ENCODE measurements at places on chromosomes 5 and 9. TPM values are rescaled to one million over a fixed set of nuclear protein-coding genes. Genes with fewer than 3 reads are reported as not detected.
A peak's percentile ranks its signal among the peaks of the same experiment; 100 is the strongest.

DNA sequence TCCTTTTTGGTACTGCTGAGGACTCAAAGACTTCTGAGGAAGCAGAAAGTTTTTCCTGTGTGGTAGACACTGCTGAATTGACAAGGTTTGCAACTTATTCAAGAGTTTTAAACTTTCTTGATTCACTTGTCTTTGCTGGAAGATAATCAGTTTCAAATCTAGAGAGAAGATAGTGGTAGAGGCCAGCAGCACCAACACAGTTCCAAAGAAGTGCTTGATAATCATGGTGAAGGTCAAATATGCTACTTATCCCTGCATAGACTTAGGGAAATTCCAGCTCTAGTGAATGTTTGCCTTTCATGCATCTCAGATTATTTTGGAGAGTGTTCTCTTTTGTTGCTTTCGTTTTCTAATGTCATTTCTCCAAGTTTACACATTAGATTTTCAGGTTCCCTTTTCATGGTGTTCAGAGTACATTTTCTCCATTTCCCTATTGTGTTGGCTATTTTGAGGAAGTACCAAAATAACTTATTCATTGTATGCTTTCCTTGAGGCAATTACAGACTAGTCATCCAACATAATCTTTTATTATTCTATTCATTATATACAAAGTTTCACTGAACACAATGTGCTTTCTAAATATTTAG is 550 bp downstream of the IFNE start:
- DNase-seq = no peak

Gene TMC1
- total RNA-seq = 0.48 TPM

- DNase-seq = no peak
Measured at GRCh38 chr5:154386952-154387629, 58.7 kb upstream of the SAP30L start.

DNA sequence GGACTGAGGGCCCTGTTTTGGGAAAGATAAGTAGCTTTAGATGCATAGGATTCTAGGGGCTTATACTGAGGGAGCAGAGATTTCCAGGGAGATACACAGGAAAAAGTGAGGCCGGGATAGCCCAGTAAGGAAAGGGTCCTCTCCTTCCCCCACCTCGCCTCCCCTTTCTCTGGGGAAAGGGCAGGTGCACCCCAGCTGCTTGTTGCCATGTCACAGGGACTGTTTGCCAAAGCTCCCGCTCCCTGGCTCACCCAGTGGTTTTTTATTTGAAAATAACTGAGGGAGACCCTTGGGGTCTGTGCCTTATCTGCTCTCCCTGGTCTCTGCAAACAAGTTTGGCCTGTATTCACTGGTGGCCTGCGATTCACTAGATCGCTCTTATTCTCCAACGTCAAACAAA is 51.2 kb downstream of the RGS3 start:
- no peak for DNase-seq

Gene ZNF883
- 2.5 TPM for total RNA-seq

Gene FSTL4
- total RNA-seq = not detected

- DNase-seq = no peak
Measured at GRCh38 chr5:137604348-137605095, 105.4 kb upstream of the SPOCK1 start.

- peak; percentile 55 for DNase-seq
Measured at GRCh38 chr5:167982-168660, 23.2 kb upstream of the LRRC14B start.

- no peak for DNase-seq
Measured at GRCh38 chr5:32332966-32333365, 20.2 kb upstream of the MTMR12 start.

DNA sequence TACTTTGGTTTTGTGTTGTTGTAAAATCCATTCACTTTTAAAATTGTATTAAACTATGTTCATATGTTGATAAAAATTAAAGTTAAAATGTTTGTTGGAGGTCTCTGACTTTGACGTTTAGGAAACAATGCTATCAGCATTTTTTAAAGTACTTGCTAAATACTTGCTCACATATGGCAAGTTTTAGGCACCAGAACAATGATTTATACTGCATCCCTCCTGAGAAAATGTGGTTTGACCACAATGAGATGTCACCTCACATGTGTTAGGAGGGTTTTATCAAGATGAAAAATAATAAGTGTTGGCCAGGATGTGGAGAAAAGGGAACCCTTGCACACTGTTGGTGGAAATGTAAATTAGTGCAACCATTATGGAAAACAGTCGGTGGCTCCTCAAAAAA is 180.8 kb downstream of the HSD17B3 start:
- no peak for DNase-seq

DNA sequence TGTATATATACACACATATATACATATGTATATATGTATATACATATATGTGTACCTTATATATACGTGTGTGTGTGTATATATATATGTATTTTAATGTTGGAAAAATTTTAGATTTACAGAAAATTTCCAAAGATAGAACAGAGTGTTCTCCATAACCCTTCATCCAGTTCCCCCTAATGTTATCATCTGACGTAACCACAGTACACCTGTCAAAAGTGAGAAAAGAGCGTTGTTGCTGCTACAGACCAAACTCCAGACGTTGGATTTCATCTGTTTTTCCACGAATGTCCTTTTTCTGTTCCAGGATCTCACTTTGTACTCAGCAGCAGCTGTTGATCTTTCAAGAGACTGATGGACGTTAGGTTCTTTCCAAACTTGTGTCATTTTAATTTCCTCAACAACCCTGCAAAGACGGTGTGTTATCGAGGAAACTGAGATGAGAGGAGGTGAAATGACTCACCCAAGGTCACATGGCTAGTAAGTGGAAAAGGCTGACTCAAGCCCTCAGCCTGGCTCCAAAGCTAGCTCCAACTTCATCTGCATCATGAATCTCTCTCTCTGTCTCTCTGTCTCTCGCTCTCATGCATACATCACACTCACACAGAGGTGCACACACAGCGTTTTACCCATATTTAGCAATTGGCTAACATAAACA is 17.0 kb upstream of the NTNG2 start:
- DNase-seq = no peak

DNA sequence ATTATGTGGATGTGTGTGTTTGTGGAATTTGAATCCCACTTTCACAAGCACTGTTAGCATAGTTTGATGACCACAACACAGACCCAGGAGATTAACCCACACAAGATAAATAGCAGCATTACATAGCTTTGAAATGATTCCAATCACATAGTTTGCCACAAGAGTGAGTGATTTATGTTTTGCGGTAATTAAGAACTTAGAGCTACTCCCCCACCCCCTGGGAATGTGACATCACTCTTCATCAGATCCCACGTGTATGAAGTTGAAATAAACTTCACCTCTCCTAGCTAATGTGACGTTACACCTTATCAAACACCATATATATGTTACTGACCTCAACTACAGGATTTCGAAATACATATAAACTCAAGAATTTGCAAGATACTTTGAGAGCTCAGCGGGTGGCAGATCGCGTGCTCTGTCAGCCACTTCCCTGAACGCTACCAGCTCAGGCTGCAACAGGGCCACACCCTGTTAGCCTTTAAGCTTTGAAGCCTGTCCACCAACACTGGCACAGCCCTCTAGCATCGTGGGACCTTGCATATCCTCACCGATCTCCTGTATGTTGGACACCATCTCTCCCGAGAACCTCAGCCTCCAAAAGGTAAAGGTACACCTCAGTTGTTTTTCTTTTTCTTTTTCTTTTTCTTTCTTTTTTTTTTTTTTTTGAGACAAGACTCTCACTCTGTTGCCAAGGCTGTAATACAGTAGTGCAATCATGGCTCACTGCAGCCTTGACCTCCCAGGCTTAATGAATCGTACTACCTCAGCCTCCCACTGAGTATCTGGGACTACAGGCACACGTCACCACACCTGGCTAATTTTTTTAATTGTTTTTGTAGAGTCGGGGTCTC is 1.7 kb upstream of the AGTPBP1 start:
- DNase-seq = no peak

GRCh38 chr5:119426057-119426456 is 26.2 kb upstream of the HSD17B4 start:
- DNase-seq = no peak

Gene SPINK4
- not detected for total RNA-seq

GRCh38 chr5:179265514-179266290 is 79.6 kb downstream of the ADAMTS2 start:
- peak; percentile 97 for DNase-seq

DNA sequence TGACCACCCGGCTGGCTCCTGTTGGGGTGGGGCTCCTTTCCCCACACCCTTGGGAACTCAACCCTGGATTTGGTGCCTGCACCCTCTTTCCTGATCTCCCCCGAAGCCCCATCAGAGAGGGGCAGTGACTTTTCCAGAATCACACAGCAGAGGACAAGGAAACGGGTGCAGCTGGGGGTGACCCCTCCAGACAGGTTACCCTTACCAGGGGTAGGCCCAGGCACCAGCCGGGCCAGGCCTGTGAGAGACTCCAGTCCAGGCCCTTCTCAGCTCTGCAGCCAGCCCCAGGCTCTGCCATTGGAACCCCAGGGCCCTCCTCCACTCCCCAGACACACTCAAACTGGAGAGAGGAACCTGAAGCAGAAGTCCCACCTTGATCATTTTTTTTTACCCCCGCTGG is 19.0 kb upstream of the PHYHD1 start:
- no peak for DNase-seq

Gene TTC16
- not detected for total RNA-seq

GRCh38 chr5:163512526-163512925 is 7.1 kb downstream of the MAT2B start:
- DNase-seq = no peak

- DNase-seq = no peak
Measured at GRCh38 chr9:22050924-22051323, 41.8 kb upstream of the CDKN2B start.

DNA sequence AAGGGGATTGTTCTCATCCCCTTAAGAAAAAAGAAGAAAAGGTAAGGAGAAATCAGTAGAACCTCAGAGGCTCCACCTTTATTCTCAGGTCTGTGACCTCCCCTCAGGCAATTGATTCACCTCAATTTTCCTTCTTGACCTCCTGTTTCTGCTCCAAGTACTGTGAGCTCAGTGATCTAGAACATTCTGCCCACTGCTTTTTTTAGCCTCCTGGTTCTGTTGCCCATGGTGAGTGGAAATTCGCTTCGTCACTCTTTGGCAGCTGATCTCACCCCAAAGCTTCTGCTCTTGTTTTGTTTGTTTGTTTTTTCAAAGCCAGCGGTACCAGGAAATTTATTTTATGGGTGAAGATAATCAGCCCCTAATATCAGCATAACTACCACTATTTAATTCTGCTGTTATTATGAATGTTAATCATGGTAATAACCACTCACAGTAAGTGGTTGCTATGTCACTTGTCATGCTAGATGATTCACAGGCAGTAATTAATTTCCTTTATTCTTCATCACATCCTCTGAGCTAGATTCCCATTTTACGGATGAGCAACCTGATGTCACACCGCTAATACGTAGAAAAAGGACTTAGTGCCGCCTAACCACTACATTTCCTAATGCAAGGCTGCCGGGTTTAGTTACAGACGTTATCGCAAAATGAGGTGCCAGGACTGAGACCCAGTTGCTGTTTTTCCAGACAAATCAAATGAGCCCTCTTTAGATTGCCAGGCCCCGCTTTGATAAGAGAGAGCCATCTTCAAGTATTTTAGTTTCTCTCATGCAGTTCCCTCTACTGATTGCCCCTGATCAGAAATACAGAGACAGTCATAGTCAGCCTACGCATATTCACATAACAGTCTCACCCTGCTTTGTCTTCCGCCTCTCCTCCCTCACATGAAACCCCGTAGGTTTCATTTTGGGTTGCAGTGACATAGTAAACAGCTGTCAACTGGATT is 78.2 kb downstream of the CYFIP2 start:
- no peak for DNase-seq

DNA sequence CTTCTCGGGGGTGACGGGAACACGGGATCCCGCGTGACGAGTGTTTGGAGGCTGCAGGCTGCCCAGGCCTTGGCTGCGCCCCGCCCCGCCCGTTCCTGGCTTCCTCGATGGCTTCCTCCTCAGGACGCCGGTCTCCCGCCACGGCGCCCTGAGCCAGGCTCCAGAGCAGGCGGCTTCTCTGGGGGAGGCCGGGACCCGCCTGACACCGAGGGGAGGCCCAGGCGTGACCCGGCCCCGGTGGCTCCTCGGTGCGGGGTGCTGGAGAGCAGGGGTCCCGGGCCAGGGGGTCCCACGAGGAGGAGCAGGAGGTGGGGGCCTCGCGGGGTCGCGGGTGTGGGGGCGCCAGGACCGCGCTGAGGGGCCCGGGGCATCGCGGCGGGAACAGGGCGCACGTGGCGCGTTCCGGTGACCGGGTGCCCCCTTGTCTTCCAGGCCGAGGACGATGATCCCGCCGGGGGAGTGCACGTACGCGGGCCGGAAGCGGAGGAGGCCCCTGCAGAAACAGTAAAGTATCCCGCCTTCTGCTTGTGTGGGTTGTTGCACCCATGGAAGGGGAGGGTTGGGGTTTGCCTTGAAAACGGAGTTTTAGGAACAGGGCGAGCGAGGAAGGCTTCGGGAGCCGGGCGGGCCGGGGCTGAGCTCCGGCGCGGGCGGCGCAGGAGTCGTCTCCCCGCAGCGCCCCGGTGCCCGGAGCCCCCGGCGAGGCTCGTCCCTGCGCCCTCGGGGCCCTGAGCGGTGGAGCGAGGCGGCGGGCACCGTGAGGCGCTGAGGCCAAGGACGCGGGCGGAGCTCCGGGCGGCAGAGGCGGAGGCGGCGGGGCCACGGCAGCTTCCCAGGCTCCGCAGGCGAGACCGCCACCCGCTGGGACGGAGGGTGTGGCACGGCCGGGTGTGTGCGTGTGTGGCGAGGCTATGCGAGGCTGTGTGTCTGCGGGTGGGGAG is 22.2 kb downstream of the AHRR start:
- DNase-seq = no peak

DNA sequence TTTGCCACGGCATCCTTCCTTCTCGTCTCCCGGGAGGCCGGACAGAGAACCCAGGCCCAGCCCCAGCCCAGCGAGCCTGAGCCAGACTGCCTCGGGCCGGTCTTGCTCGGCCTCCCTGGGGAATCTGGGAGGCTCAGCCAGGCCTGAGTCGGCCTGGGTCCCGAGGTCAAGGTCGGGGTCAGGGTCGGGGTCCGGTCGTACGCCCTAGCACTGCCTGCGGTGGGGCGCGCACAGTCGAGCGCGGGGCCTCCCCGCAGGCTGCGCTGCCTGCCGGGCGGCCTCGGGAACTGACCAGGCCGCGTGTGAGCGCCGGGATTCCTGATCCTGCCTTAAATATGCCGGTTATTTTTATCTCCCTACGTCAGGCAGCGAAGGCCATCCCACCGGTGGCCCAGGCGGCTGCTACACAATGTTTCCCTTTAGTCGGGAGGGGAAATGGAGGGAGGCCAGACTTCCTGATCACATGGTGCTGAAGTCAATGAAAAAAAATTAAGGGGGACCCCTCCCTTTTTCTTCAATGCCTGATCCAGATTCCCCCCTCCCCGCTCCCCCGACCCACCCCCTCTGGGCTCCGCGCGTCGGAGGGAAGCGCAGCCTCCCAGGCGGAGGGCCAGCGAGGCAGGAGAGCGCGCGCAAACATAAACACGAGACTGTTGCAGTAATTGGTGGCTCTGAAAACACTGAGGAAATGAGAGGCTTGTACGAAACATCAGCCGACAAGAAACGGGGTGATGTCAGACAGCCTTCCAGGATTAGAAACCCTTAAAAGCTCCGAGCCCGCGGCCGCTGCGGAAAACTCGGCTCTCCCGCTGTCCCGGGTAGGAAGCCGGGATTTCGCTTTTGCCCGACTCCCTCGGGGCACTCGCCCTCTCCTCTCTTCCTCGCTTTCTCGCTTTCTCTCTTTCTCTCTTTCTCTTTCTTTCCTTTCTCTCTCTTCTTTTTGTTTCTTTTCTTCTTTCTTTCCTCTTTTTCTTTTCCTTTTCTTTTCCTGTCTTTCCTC is 148.2 kb upstream of the KLF4 start:
- DNase-seq = peak; percentile 93
